ENCODE measurements at places on chromosomes 1 and 21.

DNA sequence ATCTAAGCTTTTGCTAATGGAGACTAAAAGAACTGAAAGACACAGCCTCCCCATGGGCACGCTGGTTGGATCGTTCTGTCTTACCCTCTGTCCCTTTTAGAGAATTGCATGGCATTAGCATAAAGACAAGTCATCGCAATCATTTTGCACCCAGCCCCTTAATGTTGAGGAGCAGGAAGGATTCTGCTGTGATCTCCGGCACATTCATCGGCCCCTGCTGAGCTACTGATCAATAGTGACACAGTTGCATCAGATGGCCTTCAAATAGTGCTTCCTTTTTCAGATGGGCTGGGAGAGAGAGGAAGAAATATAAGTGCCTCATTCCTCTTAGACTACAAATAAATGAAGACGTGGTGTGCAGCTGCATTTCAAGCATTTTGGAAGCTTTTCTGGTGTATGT, 75.4 kb downstream of the NOS1AP start:
- no peak for DNase-seq

GRCh38 chr21:39339231-39339630, 9.7 kb downstream of the HMGN1 start:
- DNase-seq: no peak

- DNase-seq: no peak
Measured at GRCh38 chr1:104636581-104636980, 886.9 kb downstream of the AMY1C start.

DNA sequence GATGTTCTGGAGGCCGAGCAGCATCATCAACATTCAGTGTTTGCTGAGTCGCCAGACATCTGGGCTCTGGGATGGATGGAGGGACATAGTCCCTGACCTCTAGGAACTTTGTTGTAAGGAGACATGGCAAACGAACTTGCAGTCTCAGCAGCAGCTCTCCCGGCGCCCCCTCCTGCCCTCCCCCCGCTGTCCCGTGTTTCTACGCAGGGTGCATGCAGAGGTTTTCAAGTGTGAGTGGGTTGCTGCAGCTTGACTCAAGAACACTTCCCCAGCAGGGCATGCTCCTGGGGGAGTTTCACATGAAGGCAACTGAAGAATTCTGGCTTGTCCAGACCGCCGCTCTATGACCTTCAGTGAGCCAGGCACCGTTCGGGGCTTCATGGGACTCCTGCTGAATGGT, 121.9 kb downstream of the CAMTA1 start:
- DNase-seq: no peak

- DNase-seq: no peak
Measured at GRCh38 chr1:17229379-17229778, 19.5 kb upstream of the PADI3 start.

GRCh38 chr1:51661081-51661518, 44.2 kb downstream of the OSBPL9 start:
- DNase-seq: no peak

GRCh38 chr1:21869620-21870121, 57.6 kb downstream of the LDLRAD2 start:
- peak; percentile 60 for DNase-seq

DNA sequence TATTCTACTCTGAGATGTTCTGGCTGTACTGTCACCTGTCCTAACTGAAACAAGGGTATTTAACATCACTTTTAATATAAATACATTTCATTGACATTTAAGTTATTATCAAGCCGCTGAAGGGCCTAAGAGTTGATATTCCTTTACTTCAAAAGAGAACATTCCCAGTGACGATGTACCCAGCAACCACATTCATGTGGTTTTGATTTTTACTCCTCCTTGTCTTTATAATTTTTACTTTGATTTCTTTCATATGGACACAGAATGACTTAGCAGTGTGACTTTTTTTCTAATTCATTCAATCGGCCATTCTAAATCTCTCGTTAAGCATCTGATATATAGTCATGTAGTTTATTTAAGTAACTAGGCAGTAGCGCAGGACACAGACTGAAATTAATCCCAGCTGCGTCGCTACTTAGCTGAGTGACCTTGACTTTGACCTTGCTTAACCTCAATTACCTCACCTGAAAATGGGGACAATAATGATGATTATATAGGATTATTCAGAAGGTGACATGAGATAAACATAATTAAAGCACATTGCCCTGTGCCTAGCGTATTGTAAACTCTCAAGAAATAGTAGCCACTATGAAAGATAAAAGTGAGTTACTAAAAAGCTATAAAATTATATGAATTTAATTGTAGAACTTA, 476.6 kb downstream of the SETD4 start:
- DNase-seq: no peak

GRCh38 chr1:201506557-201507359, at the start of gene CSRP1:
TSS of gene CSRP1 (minus strand) at chr1:201507123. CDS start at chr1:201496303, 10,820 bp downstream.
- peak; percentile 60 for DNase-seq

GRCh38 chr1:24890887-24891286, 39.2 kb downstream of the RUNX3 start:
- DNase-seq: no peak

DNA sequence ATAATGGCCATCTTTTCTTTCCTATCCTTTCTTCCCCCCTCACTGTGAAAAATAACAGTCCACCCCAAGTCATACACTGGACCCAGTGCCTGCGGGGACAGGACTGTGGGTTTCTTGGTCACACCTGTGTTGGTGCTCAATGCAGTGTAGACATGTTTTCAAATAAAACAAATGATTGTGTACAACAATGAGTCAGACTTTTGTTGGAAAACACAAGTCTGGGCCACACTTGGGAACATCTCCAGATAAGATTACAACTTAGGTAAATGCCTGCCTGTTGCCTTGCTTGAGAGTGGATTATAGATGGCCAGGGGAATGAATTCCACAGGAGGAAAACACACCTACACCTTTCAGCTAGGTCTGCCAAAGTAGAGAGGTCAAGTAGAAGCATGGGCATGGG, 34.1 kb downstream of the PDPN start:
- DNase-seq: no peak

DNA sequence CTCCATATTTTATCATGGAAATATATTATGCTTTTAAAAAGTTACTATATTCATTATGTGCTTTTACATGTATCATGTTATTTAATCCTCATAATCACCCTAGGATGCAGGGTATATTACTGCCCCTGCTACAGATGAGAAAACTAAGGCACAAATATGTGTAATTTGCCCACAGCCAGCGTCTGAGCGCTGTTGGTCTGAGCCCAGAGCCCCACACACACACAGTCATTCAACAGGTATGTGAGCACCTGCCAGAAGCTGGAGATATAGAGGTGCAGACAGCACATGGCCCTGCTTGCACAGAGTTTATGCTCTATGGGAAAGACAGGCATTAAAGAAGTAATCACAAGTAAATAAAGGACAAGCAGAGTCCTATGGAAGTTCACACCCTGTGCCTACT, 49.8 kb upstream of the SEC16B start:
- DNase-seq: no peak

GRCh38 chr1:228101994-228102790, 933 bp downstream of the C1orf35 start:
- DNase-seq: no peak

DNA sequence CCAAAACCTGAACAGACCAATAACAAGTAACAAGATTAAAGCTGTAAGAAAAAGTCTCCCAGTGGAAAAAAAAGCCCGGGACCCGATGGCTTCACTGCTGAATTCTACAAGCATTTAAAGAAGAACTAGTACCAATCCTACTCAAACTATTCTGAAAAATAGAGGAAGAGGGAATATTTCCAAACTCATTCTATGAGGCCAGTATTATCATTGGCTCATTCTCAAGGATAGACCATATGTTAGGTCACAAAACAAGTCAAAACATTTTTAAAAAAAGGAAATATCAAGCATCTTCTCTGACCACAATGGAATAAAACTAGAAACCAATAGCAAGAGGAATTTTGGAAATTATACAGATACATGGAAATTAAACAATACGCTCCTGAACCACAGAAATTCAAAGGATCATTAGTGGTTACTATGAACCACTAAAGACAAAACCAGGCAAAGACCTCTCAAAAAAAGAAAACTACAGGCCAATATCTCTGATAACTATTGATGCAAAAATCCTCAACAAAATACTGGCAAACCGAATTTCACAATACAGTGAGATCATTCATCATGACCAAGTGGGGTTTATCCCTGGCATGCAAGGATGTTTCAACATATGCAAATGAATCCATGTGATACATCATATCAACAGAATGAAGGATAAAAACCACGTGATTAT, 13.9 kb upstream of the IL20 start:
- DNase-seq: no peak

DNA sequence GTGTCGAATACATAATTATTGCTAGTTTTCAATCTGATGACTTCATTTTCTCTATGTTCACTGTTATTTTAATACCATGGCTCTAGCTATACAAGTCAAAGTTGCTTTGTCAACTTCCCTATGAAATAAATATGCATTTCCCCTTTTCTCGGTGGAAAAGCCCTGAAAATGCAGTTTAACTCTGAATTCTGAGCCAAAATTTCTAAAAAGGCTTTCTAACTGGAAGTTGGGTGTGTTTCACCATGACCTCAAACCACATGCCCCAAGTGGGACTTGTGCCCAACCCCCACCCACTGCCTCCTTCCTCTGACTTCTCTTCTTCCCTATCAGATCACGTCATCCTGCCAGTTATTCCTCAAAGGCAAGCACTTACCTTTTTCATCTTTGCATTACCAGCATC, 8.9 kb downstream of the MKNK1 start:
- DNase-seq: no peak

GRCh38 chr1:154353460-154353904, 28.2 kb downstream of the ATP8B2 start:
- no peak for DNase-seq

GRCh38 chr1:37647281-37647680, 12.6 kb upstream of the RSPO1 start:
- DNase-seq: no peak

DNA sequence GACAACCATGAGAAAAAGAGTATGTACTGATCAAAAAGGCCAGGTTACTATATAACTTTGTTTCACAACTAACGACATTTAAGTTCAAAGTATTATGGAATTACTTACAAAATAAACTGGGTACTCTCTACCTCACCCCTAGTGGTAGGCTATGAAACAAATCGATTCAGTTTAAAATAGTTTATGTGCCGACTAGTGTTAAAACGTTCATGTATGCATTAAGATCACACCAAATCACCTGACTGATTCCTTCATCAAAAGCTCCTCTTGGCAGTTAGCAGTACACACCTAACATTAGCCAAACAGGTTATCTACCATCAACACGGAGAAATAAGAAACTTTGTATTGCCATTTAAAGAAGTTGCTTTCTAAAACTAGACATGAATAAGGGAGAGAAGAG, 137.1 kb downstream of the AKT3 start:
- no peak for DNase-seq

GRCh38 chr1:67298762-67299161, 8.9 kb upstream of the IL12RB2 start:
- DNase-seq: no peak

- no peak for DNase-seq
Measured at GRCh38 chr1:62676611-62677356, 11.4 kb downstream of the DOCK7 start.

DNA sequence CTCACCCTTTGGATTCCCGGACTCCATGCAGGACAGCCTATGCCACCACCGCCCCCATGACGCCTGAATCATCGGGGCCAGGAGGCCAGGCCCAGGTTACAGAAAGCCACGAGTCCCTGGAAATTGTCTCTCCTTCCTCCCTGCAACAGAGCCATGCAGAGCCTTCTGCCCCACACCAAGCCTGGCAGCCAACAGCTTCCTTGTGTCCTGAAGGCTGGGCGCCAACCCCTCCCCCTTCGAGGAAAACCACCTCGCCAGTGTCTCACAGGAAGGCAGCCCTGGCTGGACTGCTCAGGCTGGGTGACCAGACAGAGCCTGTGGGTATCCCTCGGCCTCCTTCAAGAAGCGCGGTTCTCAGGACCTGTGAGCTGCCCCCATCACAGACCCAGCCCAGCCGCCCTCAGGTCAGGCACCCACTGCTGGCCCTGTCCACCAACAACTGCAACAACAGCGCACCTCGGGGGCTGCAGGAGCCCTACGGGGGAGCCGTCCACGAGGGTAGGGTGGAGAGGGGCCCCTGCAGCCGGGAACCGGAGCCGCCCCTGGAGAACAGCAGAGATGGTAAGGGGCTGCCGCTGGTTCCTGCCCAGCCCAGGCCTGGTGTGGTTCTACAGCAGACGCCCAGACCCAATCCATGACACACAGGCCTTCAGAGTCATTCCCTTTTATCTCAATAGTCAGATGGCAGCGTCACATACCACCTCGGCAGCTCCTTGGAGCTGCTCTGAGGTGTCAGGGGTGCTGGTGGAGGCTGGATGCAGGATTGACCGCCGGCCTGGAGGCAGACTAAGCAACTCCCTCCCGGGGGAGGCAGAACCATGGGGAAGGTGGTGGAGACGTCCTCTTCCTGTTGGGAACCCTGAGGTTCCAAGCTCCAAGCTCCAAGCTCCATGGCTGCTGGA, 23.7 kb downstream of the KIAA1614 start:
- no peak for DNase-seq
